ENCODE measurements at places on chromosomes 1 and 21.

DNA sequence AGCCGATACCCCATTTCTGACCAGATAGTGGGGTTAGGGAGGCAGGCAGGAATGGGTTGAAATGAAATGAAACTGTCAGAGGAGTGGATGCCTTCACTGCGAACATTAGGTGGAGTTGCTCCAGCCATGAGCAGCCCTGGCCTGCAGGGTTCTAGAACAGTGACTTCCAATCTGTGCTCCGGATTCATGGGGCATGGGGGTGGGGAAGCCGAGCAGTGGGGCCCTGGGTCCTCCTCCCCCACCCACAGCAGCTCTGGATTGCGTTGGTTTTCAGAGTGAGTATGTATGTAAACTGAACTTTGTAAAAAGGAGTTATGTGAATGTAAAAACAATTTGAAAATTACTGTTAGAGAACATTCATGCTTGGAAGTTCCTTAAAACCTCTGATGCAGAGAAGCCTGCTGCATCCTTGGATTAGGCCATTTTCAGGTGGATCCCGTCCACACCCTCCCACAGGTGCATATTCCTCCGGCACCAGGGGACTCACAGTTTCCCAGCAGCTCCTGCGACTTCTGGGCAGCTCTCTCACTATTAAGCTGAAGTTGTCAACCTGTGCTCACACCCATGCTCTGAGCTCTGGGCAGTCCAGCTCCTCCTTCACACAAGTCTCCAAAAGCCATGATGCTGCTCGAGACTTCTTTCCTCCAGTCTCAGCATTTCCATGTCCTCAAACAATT is 54.4 kb upstream of the EDN2 start:
- DNase-seq, result no peak

- DNase-seq, result no peak
Observed at GRCh38 chr1:221987860-221988520, 246.1 kb upstream of the DUSP10 start.

- DNase-seq, result no peak
Observed at GRCh38 chr1:59645893-59646292, 168.9 kb upstream of the HOOK1 start.

GRCh38 chr1:208858738-208859137 is 614.6 kb upstream of the PLXNA2 start:
- DNase-seq, result no peak

DNA sequence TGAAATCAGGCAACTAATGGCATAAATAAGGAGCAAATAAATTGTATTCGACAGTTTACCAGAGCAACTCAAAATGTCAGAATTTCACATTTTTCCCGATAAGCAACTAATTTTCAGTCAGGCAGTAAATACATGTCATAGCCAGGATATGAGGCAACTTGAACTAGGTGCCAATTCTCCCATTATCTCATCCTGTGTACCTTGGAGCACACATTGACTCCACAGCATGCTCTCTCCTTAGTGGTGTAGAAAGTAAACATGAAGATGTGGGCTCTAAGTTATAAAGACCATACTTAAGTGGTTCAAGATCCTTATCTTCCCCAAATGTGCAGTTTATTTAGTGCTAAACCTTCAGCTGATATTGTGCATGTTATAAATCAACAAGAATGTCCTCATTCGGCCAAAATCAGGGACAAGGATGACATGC is 197.8 kb downstream of the VAV3 start:
- no peak for DNase-seq

DNA sequence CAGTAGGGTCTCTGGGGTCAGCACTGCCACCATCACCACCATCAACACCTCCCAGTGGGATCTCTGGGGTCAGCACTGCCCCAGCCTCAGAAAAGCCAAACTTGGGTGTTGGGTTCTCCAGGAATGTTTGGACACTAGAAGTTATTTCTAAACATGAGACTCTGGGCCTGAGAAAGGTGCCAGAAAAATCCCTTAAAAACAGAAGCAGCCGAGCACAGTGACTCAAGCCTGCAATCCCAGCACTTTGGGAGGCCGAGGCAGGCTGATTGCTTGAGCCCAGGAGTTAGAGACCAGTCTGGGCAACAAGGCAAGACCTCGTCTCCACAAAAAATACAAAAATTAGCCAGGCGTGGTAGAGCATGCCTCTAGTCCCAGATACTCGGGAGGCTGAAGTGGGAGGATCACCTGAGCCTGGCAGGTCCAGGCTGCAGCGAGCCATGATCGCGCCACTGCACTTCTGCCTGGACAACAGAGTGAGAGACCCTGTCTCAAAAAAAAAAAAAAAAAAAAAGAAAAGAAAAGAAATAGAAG is 470 bp downstream of the PTAFR start:
- DNase-seq, result no peak

DNA sequence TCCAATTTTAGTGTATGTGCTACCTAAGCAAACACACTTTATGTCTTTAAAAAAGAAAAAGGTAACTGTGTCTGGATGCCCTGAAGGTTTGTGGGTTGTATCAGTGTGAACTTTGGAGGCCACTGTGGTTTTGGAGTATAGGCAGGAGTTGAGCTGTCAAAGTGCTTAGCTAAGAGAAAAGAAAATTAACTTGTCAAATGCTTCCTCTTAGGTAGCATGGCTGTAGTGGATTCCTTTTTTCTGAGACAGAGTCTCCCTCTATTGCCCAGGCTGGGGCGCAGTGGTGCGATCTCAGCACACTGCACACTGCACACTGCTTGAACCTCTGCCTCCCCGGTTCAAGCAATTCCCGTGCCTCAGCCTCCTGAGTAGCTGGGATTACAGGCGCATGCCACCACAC is 11.2 kb upstream of the SLC41A1 start:
- DNase-seq, result no peak

GRCh38 chr1:12608311-12608957 is 9.6 kb downstream of the DHRS3 start:
- no peak for DNase-seq

DNA sequence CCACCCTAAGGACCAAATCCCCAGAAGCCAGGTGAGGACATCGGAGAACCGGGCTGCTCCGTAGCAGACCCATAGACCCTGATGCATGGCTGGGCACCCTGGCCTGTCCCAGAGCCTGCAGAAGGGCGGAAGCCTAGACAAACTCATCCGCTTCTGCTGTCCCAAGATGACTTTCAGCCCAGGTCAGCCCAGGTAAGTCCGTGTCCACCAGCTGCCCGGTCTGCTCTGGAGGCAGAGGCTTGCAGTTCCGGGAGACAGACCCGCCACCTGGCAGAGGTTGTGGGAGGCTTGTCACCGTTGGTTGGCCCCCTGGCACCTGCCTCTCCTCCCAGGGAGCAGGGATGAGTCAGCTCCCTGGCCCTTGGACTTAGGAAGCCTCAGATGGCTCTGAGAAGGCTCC is 22.8 kb upstream of the POFUT2 start:
- DNase-seq, result no peak
